ENCODE measurements at places on chromosomes 11 and 22.

GRCh38 chr22:45179276-45180049, 15.7 kb downstream of the NUP50 start:
- DNase-seq = no peak

GRCh38 chr11:2579315-2580060, 120.3 kb downstream of the KCNQ1OT1 start:
- no peak for DNase-seq

- DNase-seq = peak; percentile 68
These were observed 787 bp downstream of the LRRC10B start for GRCh38 chr11:61509043-61510029.

GRCh38 chr11:66546368-66546965, at the start of gene ACTN3:
Gene ACTN3, plus strand, starts transcription at chr11:66546903. Its CDS starts 35 bp downstream, at chr11:66546938.
- peak; percentile 27 for DNase-seq

- no peak for DNase-seq
These were observed 1.5 kb upstream of the PLCB3 start for GRCh38 chr11:64249563-64250414.

- no peak for DNase-seq
These were observed 1288.6 kb upstream of the CNTN5 start for GRCh38 chr11:97732011-97732632.

DNA sequence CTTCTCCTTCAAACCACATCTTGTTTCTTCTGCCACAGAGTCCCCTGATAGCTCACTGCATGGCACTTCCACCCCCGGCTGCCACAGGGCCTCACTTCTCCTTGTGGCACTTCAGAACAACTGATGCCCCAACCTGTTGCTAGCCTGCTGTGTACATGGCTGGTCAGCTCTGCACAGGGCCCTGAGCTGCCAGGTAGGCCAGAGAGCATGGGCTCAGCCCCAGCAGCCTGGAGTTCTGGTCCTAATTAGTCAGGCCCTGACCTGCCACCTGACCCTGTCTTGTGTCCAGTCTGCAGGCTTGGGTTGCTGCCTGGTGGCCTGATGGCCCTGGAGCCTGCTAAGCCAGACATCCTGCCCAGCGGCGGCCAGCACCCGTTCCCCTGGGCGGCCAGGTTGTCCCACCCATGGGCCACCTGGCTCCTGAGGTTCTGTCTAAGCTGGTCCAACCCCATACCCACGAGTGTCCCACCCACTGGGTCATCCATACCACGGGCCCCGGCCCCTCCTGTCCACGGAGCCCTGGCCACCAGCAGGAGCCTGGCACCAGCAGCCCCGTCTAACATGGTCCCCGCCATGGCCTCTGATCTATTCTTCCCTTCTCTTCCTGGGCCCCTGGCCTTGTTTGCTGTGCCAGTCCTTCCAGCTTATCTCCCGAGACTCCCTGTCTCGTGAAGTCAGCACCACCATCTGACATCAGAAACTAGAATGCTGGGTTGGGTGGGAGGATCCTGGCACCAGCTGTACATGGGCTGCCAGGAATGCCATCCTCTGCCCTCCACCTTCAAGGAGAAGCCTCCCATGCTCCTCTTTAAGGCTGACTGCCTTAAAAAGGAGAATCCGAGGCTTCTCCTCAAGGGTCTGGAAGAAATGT, 3.1 kb upstream of the CERK start:
- no peak for DNase-seq

DNA sequence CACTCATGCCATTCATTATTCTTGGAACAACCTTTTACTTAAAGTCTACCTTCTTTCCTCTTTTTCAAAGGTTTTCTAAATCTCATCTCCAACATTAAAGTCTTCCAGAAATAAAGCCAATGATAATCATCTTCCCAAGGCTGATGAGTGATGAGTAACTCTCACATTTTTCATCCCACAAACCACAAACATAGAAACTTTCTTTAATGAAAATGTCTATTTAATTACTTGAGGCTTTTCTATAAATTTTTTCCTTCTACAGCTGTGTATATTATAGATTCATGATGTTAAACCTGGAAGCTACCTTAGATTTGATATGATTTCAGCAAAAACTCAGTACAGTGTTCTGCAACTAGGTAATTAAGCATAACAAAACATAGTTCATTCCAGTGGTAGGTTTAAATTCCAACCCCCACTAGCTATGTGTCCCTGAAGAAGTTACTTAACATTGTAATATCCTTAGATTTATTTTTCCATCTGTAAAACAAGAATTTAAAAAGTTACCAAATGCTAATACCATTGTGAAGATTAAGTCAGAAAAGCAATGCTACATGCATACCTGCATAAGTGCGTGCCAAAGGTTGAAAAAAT, 845.4 kb downstream of the KCNA4 start:
- DNase-seq = no peak

DNA sequence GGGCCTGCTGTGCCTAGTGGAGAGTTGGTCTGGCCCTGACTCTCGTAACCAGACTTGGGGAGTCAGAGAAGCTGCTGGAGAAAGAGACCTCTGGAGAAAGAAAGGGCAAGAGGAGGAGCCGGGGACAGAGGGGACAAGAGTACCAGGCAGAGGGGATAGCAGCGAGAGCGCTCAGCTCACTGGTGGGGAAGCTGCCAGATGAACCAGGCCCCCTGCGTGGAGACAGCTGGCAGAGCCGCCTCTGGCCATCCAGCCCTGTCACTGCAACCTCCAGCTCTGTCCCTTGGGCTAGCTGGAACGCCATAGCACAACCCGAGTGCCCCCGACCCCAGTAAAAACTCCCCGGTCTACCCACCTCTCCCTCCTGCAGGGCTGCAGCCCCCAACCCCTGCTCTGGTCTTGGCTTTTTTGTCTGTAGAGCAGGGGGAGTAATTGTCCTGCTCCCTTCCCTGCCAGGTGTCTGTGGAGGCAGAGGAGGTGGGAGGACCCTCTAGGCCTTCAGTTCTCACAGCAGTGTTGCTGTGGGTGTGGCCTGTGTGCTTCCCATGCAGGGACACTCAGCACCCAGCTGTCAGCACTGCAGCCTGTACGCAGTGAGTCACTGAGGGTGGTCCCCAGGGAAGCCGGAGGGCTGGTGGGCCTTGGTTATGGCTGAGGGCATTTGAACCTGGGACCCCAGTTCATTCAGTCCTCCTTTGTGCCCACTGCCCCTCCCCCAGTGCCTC, 4.8 kb upstream of the SUN2 start:
- DNase-seq = no peak

DNA sequence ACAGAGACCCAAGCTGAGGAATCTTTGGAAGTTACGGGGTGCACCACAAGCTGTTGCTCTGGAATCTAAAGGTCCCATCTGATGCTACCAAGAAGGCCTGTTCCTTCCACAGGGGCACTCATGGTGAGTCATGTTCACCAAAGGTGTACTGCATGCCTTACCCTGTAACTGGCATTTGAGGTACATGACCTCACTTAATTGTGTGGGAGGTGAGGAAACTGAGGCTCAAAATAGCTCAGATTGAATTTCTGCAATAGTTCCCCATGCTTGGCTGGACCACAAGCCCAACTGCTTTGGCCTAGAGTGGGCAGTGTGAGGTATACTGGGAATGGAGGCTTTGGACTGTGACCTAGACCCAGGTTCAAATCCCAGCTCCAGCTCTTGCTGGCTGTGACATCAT, 8.2 kb downstream of the MTFP1 start:
- DNase-seq = no peak

- DNase-seq = no peak
These were observed 1.5 kb downstream of the ZP1 start for GRCh38 chr11:60868682-60869450.

GRCh38 chr11:55791606-55792005, 3.8 kb upstream of the OR5D14 start:
- no peak for DNase-seq

- DNase-seq = no peak
These were observed 280.8 kb downstream of the KIRREL3 start for GRCh38 chr11:126719740-126720139.

DNA sequence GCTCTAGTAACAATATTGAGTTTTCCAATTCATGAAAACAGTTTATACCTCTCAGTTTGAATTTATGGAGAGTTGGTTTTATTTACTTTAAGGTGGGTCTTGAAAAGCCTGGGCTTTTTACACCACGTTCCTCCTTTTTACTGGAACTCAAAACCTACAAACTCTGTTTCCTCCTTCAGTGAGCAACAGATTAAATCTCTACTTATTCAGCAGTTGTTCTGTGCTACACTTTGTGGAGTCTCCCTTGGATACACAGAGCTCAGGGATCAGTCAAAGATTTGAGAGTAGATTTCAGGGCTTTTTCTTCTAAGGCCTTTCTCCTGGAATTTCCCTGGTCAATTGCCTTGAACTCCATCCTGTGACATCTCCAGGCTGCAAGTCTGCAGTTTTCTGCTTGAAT, 3.5 kb downstream of the NXPE1 start:
- DNase-seq = no peak

DNA sequence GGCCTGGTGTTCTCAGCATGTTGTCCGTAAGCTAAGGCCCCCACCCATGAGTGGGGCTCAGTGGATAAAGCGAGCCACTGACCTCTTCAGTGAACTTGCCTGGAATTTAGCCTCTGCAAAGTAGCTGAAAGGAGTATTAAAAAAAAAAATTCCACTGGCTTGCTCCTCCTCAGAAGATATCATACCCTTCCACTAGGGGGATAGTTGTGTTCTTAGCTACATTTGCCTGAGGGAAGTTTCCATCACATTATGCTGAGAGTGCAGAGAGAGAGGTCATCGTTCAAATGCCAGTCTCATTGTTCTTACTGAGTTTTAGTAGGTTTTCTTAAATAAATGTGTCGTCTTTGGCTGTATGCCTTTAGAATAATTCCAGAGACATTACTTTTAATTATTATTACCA, 879.7 kb downstream of the JRKL start:
- no peak for DNase-seq

DNA sequence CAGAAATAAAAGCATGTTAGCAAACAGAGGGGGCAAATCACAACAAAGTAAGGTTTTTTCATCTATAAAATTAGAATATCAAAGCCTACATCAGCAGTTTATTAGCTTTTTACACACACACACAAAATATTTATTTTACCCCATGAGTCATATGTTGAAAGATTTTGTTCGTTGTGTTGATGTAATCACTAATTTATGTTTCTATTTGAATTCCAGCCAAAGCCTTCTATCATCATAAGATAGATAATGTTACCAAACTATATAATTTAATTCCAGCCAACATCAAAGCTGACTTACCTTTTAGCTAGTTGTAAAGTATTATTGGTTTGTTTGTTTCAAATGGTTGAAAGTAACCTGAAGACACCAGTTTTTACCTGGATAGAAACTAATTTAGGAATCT, 458.0 kb upstream of the ARHGAP42 start:
- DNase-seq = no peak

GRCh38 chr11:1570531-1570895, 1.6 kb downstream of the DUSP8 start:
- DNase-seq = no peak

- DNase-seq = no peak
These were observed 10.2 kb upstream of the OOSP4A start for GRCh38 chr11:59953463-59954218.

DNA sequence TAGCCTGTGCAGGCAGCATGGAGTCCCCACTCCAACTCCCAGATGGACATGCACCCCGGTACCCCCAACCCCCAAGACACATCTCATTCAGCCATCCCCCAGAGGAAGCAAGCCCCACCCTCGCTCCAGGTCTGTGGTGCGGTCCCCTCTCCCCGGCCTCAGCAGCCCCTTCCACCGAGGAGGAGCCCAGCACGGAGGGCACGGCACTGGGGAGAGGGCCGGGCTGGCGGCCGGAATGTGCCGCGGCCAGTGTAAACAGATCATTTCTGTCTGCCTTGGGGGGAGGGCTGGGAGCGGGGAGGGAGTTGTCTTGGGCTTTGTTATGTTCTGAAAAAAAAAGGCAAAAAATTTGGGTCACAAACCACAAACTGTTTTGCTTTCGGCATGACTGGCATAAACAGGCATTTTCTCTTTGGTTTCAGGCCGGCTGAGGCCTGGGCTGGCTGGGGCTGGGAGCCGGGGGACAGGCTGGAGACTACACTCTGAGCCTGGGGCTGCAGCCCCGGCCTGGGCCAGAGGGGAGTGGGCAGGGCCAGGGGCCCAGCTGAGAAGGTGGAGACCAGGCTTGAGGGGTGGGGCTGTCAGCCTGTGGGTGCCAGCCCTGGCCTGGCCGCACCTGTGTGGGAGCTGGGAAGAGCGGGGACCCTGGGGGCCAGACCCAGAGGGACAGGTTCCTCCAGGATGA, 16.8 kb downstream of the IGF2 start:
- peak; percentile 4 for DNase-seq

GRCh38 chr11:15852179-15852578, 504.2 kb downstream of the SOX6 start:
- DNase-seq = peak; percentile 73

GRCh38 chr11:119673052-119673758, 55.8 kb downstream of the NECTIN1 start:
- DNase-seq = no peak

- no peak for DNase-seq
These were observed 14.8 kb downstream of the FRMD8 start for GRCh38 chr11:65401073-65401802.

DNA sequence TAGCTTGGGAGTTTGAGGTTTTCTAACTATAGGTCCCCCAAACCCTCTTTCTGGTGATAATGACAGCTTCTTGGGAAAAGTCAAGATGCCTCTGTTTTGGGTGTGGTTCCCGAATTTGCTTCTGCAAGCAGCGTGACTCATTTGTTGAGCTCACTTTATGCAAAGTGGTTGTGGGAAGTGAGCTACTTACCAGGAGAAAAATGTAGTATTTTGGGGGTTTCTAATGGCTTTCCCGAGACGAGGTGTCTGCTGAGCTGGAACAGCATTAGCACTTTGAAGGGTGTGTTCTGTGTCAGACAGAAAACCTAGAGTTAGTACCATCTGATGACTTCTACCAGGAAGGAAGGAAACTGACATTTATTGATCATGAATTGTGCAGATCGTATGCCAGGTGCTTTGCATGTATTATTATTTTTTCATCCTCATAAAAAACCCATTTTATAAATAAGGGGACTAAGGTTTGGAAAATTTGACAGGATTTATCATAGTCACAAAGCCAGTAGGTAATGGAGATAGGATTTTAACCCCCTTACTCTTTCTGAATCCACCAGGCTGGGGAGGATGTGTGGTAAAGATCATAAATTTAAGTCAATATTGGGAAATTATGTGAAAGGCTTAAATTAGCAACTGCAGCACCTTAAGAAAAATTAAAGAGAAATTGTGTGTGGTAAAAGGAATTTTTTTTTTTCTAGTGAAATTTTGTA, 108.8 kb upstream of the CD44 start:
- no peak for DNase-seq

All from mucosa of descending colon (tissue), 3 donors.